ENCODE measurements at places on chromosomes 1 and 21. TPM values are rescaled to one million over a fixed set of nuclear protein-coding genes. Genes with fewer than 3 reads are reported as not detected.

RGS8 gene
- not detected for total RNA-seq

C1orf105 gene
- total RNA-seq = not detected

EDN2 gene
- total RNA-seq = not detected

OR4F16 gene
- not detected for total RNA-seq

C4BPA gene
- not detected for total RNA-seq

NCMAP gene
- total RNA-seq = not detected

CLEC20A gene
- not detected for total RNA-seq

OR2L3 gene
- total RNA-seq = not detected

S100A8 gene
- not detected for total RNA-seq

ACTL8 gene
- under 0.01 TPM for total RNA-seq

HLX gene
- total RNA-seq = 5.6 TPM

FAM43B gene
- not detected for total RNA-seq

HSPB7 gene
- total RNA-seq = 5.9 TPM

Data from smooth muscle cell of the umbilical artery (primary cell).